ENCODE measurements at places on chromosomes 4 and X.

GRCh38 chr4:184363258-184363657, 111.1 kb downstream of the IRF2 start:
- no peak for DNase-seq

- no peak for DNase-seq
Observed at GRCh38 chrX:31227250-31227649, 155.4 kb upstream of the FTHL17 start.

DNA sequence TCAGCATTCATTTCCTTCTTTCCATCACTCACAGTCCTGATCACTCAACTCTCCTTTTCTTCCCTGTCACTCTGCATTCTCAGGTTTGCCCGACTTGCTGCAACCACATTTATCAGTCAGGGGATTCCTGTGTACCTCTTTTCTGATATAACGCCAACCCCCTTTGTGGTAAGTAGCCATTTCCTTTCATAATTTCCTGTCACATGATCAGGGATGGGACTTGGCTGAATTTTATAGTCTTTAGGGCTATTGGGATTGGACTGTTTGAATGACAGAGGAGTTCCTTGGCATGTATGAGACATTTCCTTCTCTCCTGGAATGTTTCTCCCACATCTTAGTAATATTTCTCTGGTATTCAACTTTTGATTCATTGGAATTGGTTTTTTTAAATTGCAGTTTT, 11.0 kb downstream of the PGM2 start:
- DNase-seq = no peak

DNA sequence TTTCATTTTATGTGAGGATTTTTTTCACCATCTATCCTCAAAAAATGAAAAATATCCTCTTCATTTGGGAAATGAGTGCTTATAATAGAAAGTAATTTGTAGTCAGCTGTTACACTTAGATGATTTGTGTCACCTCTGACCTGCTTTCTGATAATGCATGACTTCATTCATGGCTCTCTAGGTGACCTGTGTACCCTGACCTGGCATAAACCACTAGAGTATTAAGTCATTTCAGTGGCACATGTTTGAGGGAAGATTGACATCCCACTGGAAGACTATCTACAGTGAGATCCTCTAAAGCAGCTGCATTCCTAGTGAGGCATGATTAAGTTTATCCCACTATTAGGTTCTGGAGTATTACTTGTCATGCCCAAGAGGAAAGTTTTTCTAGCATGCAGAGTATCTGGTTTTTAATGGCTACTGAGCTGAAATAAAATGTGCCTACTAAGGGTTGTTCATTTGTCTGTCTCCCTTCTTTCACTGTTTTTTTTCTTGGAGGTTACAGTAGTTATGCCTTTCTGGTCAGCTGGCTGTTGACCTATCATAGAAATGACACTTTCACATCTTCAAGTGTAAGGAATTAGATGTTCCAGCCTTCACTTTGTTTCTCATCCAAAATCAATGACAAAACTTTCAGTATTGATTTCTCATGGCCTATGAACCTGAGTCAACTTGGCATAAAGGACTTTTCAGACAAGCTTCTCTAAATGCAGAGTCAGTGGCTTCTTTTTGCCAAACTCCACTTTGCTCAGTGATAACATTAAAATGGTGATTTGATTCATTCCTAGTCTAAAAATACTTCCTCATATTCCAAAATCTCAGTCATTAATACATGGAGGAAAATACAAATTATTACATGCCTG, 33.1 kb downstream of the TET2 start:
- no peak for DNase-seq

- DNase-seq = no peak
Observed at GRCh38 chr4:81194286-81194685, 20.7 kb downstream of the PRKG2 start.

DNA sequence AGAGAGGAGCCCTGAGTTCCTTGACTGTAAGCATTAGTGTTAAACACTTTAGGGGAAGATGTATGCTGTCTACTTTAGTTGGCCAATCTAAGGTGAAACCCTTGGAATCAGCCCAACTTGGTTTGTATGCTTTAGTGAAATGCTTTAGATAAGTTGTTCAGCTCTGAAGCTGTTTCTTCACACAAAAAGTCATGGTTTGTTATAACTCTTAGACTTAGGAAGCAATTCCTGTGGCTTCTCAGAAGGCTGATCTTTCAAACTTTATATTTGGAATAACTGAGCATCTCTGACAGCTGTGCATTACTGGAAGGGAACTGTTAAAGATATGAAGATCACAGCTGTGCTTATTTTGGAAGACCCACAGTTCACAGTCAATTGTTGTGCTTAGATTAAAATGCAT, 714.1 kb downstream of the FAT4 start:
- DNase-seq = no peak

GRCh38 chr4:169993531-169993930, 32.7 kb downstream of the MFAP3L start:
- no peak for DNase-seq

- DNase-seq = no peak
Observed at GRCh38 chr4:48047421-48047844, 30.9 kb downstream of the NIPAL1 start.

DNA sequence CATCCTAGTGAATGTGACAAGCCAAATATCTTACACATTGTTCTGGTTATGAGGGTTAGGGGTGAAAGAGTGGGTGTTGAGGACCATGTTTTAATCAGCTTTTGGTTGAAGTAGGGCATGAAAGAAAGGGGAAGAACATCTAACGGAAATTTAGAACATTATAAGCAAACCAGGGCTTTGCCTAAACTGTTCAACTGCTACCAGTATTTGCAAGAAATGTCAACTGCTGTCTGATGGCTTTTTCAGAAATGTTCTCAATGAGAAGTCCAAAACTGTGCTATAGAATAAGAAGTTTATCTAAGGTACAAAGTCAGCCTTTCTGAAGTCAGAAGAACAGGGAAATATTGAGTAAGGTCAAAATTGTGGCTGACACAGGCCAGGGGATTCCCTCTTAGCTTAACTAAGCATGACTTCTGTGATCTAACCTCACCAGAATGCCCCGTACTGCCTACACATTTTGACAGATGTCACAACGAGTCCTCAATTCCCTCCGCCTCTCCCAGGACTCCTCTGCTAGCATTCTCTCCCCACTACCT, 67.1 kb downstream of the DTHD1 start:
- DNase-seq = no peak

GRCh38 chr4:8819019-8819418, 52.6 kb downstream of the HMX1 start:
- no peak for DNase-seq

GRCh38 chr4:2574863-2575262, 38.4 kb downstream of the FAM193A start:
- DNase-seq = no peak

DNA sequence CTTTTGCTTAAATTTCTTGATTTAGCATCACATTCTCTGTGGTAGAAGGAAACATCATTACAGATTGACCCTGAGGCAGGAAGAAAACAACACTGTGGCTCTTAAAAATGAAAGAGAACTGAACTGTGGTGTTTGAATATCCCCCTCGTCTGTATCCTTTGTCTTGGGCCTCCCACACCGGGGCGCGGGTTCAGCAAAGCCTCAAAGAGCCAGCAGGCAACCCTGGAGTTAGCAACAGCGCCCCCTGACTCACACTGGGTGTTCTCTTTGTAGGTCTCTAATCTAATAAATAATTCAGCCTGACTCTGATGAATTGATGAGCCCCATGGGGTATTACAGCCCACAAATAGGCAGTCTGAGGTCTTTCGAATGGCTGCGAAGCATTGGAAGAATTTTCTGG, 46.1 kb upstream of the CTSO start:
- no peak for DNase-seq

DNA sequence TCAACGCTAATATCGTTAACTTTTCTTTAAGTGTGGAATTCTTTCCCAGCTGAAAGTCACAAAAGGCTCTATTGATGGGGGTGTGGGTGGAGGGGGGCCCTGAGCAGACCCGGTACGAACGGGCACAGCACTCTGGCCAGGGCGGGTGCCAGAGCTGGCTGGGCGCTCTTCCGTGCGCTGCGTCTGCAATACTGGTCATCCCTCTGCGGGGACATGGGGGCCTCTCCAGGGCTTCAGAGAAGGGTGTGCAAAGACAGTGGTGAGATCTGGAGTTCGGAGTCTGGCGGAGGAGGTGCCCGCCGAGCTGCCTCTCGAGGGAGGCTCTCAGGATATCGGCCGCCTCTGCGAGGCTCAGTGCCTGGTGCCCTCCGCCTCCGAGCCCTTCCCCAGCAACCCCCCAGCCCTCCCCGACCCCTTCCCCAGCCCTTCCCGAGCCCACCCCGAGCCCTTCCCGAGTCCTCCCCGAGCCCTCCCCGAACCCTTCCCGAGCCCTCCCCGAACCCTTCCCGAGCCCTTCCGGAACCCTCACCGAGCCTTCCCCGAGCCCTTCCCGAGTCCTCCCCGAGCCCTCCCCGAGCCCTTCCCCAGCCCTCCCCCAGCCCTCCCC, 34.3 kb downstream of the FGFRL1 start:
- no peak for DNase-seq

- no peak for DNase-seq
Observed at GRCh38 chr4:7411896-7412553, 22.7 kb downstream of the PSAPL1 start.

GRCh38 chr4:185018834-185019455, 655 bp downstream of the HELT start:
- DNase-seq = no peak

- no peak for DNase-seq
Observed at GRCh38 chr4:5658974-5659373, 49.4 kb downstream of the EVC2 start.

GRCh38 chr4:26746802-26747213, 113.8 kb upstream of the STIM2 start:
- no peak for DNase-seq

- DNase-seq = peak; percentile 63
Observed at GRCh38 chrX:20527558-20528011, 260.9 kb upstream of the RPS6KA3 start.

DNA sequence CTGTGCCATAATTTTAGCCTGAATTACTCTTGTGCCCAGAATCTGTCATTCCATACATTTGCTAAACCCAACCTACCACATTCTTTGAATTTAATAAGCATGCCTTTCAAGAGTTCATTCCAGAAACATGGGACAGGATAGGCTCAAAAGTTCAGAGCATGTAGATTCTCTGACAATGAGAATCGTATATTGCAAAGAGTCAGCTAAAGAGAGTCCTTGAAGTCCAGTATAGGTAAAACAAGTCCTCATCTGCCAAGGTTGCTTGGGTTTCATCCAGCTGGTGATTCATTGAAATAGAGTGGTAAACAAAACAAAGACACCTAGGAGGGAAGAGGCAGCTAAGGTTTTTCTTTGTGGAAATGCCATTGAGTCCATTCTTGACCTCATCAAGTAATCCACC, 249.3 kb upstream of the DIPK2B start:
- DNase-seq = no peak

GRCh38 chr4:2077537-2078460, 18.7 kb downstream of the NAT8L start:
- no peak for DNase-seq

GRCh38 chrX:10239611-10240064, 82.9 kb downstream of the CLCN4 start:
- no peak for DNase-seq

- no peak for DNase-seq
Observed at GRCh38 chr4:154433543-154433942, 58.1 kb downstream of the DCHS2 start.

DNA sequence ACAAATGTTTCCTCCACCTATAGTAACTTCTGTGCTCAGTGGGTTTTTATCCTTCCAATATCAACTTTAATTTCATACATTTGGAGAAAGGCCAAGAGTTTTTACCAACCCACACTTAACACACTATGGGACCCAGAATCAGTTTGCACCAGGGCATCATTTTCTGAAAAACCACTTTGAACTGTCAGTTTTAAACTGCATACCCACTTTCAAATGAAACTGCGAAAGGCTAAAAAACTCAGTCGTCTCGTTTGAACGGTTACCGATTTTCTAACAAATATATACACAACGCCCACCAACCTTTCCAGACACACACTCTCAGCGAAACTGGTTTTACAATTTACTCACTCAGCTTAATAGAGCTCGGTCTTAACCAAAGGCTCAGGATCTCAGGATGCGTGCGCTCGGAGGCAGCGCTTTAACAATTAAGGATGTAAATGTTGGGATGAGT, 376 bp downstream of the ABCG2 start:
- no peak for DNase-seq

GRCh38 chrX:155612312-155613224, at the start of gene TMLHE:
TMLHE (minus strand) TSS chrX:155612952; CDS start chrX:155545276, 67,676 bp downstream.
- DNase-seq = peak; percentile 11

- no peak for DNase-seq
Observed at GRCh38 chr4:119139822-119140252, 4.2 kb downstream of the MYOZ2 start.

- DNase-seq = no peak
Observed at GRCh38 chrX:55907968-55908607, 190.5 kb downstream of the RRAGB start.

- DNase-seq = no peak
Observed at GRCh38 chrX:123755107-123755506, 22.3 kb upstream of the THOC2 start.

- DNase-seq = peak; percentile 39
Observed at GRCh38 chr4:156941940-156942548, 29.6 kb downstream of the PDGFC start.

All from NCI-H1417 treated with DMSO at 0.1 percent for 48 hours (cell line).